ENCODE measurements at places on chromosomes 16 and 17. TPM values are rescaled to one million over a fixed set of nuclear protein-coding genes. Genes with fewer than 3 reads are reported as not detected.

- no peak for DNase-seq
- H3K4me1 ChIP-seq = no peaks in the 10 kb centered on the region
- H3K27me3 ChIP-seq = no peaks in the 10 kb centered on the region
- H3K27ac ChIP-seq = no peak overlapping the region
- no peak overlapping the region for H3K4me3 ChIP-seq
These were observed 12.3 kb upstream of the SPAG9 start for GRCh38 chr17:51132964-51133319.

FOXN1 gene
- not detected for total RNA-seq

C16orf54 gene
- not detected for total RNA-seq

DNA sequence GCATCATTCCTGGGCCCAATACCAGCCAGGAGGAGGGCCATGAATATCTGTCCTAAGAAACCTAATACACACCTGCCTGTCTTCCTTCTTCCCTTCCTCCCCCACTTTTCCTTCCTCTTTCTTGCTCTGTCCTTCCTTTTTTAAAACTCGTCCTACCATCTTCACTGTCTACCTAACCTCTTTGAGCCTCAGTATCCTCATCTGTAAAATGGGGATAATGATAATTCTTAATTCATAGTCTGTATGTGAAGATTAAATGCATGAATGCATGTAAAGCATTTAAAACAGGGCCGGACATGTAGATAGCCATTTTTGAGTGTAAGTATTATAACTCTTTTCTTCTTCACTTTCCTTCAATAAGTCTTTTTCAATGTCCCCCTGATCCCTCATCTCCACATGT is 560 bp downstream of the CRYBA1 start:
- no peak overlapping the region for H3K27ac ChIP-seq
- H3K4me3 ChIP-seq = no peak overlapping the region
- H3K27me3 ChIP-seq = no peaks in the 10 kb centered on the region

MYL4 gene
- 0.26 TPM for total RNA-seq

DNA sequence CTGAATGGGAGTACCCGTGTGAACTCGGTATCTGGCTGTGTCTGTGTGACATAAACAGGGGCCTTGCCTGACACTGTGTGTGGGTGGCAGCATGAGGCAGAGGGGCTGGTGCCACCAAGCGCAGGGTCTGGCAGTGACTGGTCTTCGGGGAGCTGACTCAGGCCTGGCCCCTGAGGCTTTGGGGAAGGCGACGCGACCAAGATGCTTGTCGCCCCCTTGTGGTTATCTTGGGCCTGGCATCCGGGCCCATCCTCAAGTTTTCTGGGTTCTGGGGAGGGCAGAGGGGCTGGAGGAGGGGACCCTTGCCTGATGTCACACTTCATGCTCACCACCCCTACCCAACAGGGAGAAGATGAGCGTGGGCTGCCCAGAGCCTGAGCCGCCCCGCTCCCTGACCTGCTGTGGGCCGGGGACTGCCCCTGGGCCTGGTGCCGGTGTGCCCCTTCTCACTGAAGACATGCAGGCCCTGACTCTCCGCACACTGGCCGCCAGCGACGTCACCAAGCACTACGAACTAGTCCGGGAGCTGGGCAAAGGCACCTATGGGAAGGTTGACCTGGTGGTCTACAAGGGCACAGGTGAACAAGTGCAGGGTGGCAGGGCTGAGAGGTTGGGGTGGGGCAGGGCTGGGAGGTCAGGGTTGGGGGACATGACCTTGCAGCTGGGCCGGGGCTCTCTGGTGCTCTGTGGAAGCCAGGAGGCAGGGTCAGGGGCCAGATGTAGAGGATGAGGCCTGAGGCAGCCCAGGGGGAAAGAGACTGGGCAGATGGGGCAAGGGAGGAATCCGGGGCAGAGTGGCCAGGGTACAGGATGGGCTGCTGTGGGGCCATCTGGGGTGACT is 24.9 kb downstream of the SBK1 start:
- no peaks in the 10 kb centered on the region for H3K27me3 ChIP-seq
- no peak overlapping the region for H3K27ac ChIP-seq
